Activated T-helper 1 cell treated with Interleukin-2 at 50 U/mL for 16 hours (primary cell): ENCODE measurements at places on chromosomes 4 and X.

GRCh38 chrX:95332530-95332929 is 1352.1 kb upstream of the DIAPH2 start:
- no peak for DNase-seq

DNA sequence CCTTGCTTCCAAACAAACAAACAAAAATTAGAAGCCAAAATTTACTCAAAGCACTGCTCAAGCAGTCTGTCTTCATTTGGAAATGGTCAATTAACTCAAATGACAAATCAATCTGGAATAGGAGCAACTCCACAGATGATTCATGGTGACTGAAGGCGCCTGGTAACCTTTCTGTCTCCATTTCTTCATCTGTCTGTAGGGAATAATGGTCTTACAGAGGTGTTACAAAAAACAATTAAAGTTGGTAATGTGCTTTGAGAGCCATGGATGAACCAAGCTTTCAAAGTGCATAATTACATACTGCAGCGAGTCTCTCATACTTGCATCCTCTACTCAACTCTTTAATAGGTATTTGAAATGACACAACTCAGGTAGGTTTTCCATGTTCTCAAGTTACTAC is 38.3 kb upstream of the STAG2 start:
- DNase-seq = no peak

DNA sequence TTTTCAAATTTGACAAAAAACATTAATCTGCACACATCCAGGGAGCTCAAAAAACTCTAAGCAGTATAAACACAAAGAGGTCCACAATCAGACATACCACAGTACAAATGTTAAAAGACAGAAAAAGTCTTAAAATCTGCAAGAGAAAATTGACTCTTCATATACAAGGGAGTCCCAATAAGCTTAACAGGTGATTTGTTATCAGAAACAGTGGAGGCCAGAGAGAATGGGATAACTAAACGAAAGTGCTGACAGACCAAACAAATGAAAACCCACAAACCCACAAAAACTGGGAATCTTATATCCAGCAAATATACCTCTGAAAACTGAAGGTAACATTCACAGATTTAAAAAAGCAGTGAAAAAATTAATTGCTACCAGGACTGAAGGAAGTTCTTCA is 182.0 kb upstream of the PAQR3 start:
- DNase-seq = no peak

DNA sequence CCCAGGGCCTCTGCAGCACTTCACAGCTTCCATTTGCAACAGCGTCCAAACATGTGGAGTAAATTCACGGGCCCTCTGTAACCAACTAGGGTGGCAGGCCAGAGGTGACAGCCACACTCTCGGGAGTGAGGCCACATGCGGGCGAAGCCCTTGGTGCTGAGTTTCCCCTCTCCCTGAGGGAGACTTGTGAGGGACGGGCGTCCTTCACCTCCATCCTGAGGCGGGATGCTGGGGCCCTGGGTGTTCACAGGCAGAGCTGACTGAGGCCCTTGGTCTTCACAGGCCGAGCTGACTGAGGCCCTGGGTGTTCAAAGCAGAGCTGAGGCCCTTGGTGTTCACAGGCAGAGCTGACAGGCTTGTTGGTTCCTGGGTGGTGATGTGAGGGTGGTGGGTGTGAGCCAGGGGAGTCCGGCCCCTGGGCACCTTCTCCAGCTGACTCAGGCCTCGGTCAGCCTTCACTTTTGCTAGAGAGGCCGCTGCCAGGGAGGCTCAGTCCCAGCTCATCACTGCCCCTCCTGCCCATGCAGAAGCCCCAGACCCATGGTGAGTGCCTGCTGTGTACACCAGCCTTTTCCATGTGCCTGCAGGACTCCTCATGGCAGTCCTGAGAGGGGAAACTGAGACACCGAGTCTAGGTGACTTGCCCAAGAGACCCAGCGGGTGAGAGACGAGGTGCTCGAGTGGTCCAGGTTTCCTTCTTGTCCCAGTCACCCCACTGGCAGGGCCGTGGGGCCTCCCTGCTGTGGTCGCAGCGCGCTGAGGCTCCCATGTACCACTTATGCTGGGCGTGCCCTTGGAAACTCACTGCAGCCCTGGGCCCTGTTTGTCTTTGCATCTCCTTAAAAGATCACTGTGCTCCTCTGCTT is 8.5 kb downstream of the WFS1 start:
- no peak for DNase-seq

GRCh38 chr4:147524601-147525000 is 43.7 kb downstream of the EDNRA start:
- no peak for DNase-seq

DNA sequence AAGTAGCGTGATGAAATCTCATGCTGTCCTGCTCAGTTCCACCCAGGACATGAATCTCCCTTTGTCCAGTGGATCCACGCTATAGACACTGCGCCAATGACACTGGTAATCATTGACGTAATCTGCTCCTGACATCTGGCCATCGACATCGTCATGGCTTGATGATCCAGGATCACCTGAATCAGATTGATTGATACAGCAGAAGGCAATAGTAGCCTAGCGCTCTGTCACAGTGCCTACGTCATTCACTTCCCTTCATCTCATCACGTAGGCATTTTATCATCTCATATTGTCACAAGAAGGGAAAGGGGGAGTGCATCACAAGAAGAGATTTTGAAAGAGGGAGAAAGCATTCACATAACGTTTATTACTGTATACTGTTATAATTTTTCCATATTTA is 68.8 kb downstream of the STK32B start:
- no peak for DNase-seq

DNA sequence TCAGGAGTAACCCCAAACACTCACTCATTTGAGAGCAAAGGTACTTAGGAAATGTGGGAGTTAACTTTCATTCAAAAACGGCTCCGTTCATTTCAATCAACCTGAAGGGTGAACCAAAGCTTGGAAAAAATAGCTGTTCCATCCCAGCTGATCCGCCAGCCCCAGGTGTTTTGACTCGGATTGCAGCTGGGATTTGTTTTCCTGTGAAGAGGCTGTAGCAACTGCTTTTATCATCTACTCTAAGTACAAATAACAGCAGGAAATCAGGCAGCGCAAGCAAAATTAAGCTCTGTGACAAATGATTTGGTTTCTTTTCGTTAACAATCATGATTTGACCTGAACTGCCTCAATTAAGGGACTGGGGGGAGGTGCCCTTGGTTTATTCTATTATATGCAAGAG is 154.7 kb downstream of the BEND2 start:
- no peak for DNase-seq

DNA sequence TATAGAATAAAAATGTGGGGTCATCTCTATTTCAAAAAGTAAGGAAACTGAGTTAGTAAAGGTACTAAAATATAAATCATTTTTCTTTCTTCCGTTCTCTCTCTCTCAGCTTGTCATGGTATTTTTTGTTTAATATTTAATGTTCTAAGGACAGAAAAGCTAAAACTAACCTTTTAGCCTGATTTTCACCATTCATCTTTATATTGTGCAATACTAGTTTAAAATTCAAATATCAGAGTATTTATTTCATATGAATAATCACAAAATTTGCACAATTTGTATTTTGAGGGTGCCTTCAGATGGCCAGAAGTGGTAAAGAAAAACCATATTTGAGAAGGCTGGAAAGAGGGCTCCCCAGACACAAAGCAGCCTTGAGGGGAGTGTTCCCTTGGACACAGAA is 197.6 kb upstream of the AR start:
- no peak for DNase-seq

GRCh38 chr4:173218411-173219125 is 50.0 kb downstream of the GALNT7 start:
- DNase-seq = no peak

DNA sequence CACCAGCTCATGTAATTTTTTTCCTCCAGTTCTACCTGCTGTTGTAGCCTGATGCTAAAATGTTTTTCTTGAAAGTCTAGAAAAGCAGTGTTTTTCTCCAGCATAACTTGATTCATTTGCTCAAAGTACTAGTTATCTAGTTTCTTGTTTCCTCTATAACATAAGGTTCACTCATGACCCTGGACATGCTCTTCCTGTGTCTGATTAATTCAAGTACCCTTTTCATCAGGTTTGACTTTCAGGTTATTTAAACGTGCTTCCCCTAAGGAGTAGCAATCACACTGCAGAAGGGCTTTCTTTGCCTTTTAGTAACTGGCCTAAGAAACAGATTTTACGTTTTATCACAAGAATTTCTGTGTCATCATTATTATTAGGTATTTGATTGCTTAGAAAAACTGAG is 66.8 kb upstream of the EGFL6 start:
- DNase-seq = no peak

DNA sequence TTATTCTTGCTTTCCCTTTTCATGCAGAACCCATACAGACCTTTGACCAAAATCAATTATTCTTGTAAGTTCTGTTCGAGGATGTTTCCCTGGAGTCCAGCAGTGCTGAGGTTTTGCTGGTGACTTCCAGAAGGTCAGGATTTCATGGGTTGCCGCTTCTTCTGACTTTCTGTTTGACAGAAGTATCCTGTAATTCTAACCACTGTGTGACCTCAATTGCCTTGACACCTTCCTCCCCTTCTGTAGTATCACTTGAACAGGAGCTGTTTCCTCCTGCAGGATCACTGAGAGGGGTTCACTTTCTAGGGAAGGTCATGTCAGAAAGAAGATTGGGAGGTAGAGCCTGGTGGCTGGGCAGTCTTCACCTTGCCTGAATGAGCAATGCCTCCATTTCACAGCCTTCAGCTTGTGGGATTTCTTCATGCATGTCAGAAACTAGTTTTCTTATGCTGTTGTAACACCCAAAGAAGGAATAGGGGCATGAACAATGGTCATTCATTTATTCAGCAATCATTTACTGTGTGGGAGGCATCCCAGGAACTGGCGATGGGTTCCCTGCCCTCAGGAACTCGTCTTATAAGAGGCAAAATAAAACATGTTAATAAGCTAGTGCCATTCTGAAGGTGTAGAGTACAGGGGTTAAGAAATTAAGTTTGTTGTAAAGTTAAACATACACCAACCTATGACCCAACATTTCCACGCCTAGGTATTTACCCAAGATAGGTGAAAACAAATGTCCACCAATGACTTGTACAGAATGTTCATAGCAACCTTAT is 205.9 kb downstream of the SOWAHB start:
- no peak for DNase-seq
